GM06990 (cell line): ENCODE measurements at places on chromosomes 4 and X.
A peak's percentile ranks its signal among the peaks of the same experiment; 100 is the strongest.

- DNase-seq, result no peak
Observed at GRCh38 chr4:119921830-119922229, 144.8 kb downstream of the MAD2L1 start.

- DNase-seq, result no peak
Observed at GRCh38 chr4:53378171-53378482, 686 bp downstream of the FIP1L1 start.

DNA sequence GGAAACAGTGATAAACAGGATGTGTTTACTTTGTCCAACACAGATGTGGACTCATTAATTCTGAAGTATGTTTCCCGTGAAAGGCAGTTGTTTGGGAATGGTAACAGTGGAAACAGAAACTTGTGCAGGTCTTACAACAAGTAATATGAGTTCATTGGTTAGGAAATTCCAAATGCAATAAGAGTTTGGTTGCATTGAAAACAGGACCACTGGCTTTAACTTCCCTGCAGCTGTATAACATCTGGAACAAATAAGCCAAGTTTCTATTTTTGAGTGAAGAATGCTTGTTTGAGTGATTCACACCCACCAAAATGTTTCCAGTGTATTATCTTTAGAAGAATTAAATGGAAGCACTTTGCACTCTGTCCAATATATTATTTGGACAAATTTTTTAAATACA, 82.4 kb upstream of the BMP3 start:
- no peak for DNase-seq

GRCh38 chr4:109094056-109094455, 208.4 kb downstream of the COL25A1 start:
- DNase-seq, result no peak

- DNase-seq, result no peak
Observed at GRCh38 chrX:38868941-38869401, 67.7 kb downstream of the MID1IP1 start.

DNA sequence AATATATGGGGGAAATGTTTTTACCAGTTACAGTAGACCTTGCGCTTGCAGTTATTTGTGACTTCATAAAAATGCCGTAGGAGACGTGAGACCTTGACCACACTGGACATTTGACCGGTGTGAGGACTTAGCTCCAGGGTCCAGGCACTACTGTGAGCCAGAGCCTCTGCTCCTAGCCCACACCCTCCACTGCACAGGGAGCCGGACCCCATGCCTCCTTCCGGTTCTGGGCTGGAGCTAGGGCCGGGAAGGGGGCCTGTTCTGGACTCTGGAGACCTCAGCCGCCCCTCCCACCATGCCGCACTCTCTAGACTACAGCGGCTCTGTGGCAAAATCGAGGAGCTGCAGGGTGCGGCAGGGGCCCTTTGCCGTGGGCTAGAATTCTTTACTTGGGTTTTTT, 5.3 kb downstream of the PCGF3 start:
- no peak for DNase-seq

DNA sequence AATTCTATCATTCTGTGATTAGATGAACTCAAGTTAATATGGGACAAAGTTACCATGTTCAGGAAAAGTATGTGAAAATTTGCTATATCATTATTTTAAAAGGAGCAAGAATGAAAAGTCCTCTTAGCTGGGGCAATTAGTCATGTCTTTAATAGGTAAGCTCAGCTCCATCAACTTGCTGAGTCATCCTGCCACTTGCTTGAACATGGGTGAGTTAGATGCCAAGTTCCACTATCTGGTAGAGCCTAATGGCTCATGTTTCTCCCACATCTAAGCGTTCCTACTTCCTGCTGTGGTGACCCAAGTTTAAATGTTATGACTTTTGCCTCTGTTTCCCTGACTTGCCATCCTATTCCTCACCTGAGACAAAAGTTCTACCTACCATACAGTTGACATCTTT, 276.8 kb downstream of the ZNF674 start:
- no peak for DNase-seq

GRCh38 chr4:109703664-109704361, 568 bp upstream of the CASP6 start:
- DNase-seq, result no peak

DNA sequence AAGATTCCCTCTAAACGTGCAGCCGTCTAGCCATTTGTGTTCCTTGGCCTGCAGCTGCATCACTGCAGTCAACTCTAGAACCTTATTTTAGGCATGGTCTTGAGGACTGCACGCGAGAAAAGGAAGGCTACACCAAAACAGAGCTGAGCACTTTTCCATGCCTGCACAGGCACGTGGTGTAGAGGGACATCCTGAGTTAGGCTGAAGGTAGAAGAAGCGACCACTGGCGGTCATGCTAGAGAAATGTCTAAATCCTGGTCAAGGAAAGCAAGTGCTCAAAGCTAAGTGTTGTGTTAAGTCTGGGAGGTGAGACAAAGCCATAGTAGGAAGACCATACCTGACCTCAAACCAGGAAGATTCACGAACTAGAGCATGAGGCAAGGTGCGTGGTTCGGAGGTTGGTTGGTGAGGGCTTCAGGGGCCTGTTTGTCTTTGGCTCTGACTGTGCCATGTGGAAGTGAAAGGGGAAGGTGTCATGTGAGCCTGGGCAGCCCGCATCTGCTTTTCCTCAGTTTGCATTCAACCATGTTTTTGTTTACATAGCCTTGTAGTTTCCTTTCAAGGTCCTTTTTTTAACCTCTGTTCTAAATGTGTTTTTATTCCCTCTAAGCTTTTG, 203.8 kb downstream of the AASDH start:
- peak; percentile 21 for DNase-seq

DNA sequence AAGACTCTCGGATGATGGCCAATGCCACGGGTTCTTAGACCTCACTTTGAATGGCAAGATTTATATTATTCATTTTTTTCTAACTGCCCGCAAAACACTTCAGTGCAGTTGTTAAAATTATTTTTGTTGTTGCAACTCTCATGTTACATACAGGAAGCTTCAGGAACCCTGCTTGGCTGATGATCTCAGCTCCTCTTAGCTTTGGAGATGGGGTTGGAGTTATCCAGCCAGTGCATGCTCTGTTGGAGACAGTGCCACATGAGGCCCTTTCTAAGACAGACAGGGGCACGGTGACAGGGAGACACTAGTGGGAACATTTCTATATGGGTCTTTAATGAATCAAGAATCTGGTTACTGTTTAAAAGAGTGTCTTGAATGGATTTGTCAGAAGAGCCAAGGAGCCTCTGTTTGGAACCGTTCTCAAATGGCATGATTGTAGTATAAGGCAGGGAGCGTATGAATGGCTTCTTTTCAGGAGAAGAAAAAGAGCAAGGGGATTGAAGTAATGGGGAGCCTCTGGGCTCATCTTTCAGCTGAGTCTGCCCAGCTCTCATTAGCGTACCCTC, 61.9 kb upstream of the ENPP6 start:
- no peak for DNase-seq

- no peak for DNase-seq
Observed at GRCh38 chr4:74117024-74117534, 18.1 kb upstream of the CXCL2 start.

- DNase-seq, result no peak
Observed at GRCh38 chr4:14615671-14616070, 386.6 kb upstream of the CPEB2 start.

- DNase-seq, result peak; percentile 42
Observed at GRCh38 chrX:17738737-17739535, 1.6 kb downstream of the SCML1 start.

DNA sequence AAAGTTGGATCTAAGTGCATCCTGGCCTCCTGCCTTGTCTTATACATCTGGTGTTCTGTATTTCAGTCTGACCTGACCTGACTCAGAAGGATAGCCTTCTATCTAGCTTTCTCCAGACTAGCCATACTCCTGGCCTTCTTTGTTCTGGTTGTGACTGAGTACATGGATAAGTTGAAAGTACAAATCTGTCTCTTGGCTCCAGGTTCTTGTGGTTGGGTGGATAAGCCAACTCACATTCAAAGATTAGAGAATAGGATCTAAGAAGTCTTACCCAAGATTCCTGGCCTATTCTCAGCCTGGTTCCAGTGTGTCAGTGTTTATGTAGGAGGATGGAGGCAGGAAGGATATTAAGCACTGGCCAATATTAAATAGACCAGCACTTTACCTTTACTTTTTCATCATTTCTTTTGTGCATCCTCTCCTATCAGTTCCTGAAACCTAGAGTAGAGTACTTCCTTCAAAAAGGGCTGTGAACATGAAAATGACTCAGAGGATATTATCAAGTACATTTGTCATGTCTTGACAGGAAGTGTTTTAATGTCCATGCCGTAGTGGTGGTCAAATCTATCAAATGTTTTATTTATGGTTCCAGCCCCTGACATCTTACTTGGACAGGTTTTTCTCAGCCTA, 123.5 kb downstream of the IL15 start:
- no peak for DNase-seq

GRCh38 chr4:25449270-25449669, 72.2 kb downstream of the ANAPC4 start:
- DNase-seq, result no peak

- DNase-seq, result no peak
Observed at GRCh38 chr4:99586322-99586721, 11.7 kb downstream of the MTTP start.

DNA sequence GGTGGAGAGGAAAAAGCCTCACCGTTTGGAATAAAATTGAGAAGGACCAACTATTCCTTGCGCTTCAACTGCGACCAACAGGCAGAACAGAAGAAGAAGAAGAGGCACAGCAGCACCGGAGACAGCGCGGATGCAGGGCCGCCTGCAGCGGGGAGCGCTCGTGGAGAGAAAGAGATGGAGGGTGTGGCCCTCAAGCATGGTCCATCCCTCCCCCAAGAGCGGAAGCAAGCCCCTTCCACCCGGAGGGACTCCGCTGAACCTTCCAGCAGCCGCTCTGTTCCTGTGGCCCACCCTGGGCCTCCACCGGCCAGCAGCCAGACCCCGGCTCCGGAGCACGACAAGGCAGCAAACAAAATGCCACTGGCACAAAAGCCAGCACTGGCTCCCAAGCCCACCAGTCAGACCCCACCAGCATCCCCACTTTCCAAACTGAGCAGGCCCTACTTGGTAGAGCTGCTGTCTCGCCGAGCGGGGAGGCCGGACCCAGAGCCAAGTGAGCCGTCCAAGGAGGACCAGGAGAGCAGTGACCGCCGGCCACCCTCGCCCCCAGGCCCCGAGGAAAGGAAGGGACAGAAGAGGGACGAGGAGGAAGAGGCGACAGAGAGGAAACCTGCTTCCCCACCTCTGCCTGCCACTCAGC, 71.2 kb downstream of the AASDH start:
- DNase-seq, result no peak

- DNase-seq, result no peak
Observed at GRCh38 chrX:133215017-133215416, 3.1 kb downstream of the TFDP3 start.

GRCh38 chr4:91228659-91229058, 1075.1 kb upstream of the GRID2 start:
- no peak for DNase-seq

- no peak for DNase-seq
Observed at GRCh38 chrX:121245763-121246162, 198.4 kb downstream of the GLUD2 start.

- DNase-seq, result no peak
Observed at GRCh38 chr4:183426507-183426906, 17.9 kb upstream of the CDKN2AIP start.

DNA sequence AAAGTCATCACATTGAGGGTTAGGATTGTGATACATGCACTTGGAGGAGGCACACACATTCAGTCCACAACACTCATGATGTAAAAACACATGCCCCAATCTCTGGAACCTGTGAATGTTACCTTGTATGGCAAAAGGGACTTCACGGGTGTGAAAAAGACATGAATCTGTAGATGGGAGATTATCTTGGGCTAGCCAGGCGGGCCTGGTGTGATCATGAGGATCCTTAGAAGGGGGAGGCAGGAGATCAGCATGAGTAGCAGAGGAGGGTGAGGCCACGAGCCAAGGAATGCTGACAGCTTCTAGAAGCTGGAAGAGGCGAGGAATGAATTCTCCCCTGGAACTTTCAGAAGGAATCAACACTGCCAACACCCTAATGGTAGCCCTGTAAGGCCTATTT, 77.5 kb upstream of the ENPP6 start:
- no peak for DNase-seq

- DNase-seq, result no peak
Observed at GRCh38 chr4:6972911-6973310, 63.3 kb downstream of the TBC1D14 start.

DNA sequence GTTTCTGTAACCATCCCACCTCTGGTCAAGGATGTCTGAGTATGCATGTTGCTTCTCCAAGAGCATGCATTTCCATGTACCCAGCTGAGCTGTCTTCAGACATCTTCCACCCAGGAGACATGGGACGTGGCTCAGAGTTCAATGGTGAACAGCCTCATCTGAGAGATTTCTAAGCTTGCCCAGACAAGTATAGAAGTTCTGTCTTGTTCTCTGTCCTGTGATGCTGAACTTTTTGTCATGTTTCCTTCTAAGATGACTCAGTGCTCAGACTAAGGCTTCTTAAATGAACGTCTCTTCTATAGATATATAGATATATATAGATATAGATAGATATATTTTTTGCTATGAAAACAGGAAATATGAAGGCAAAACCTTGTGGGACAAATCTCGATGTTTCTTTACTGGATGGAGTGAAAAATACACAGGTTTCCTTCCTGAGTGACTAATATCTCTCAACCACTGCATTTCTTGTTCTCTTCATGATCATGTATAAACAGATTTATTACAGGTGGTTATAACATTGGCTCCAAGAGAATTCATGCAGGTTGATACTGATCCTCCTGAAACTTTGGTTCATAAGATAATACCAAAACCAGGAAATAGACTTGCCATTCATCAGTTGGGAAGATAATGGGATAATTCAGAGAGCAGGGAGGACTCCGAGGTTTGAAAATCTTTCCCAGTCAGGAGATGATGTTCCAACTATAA, 168.2 kb downstream of the ZNF518B start:
- DNase-seq, result no peak

DNA sequence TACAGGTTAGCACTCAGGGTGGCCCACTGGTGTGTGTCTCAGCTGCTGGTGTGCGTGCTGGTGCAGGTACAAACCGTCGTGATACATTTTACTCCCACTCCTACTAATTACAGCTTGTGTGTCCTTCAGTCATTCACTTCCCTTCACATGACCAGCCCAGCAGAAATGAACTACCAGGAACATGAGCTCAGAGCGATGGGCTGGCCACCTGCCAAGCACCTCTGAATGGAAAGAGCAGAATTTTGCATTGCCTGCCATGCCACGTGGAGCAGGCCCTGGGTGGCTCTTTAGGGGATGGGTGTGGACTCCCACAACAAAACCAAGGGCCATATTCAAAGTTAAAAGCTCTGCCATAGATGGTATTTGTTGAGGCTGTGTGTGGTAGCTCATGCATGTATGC, 58.9 kb upstream of the PGM2 start:
- DNase-seq, result no peak

DNA sequence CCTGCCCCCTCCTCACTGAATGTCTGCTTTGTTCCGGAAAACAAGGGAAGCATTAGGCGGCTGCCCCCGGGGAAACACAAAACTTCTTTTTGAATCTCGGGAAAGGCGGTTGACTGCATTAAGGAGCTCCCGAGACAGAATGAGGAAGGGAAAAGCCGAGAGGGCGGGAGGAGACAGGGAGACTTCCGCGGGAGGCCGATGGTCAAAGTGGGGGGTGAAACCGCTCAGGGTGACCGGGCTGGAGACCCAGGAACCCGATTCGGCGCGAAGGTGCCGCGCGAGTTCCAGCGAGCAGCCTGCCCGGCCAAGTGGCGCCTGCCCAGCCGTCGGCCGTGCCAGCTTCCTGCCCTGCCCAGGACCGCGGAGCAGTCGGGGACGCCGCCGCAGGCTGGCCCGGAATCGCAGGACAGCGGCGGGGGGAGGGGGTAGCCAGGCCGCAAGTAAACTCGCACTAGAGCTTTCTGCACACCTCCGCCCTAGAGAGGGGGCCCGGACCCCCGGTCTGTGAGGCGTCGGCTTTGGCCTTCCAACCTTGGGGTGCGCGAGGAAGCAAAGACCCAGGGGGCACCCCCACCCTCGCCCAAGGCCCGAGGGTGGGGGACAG, 55.1 kb upstream of the BCOR start:
- DNase-seq, result no peak
